ENCODE measurements at places on chromosomes 3 and 15. TPM values are rescaled to one million over a fixed set of nuclear protein-coding genes. Genes with fewer than 3 reads are reported as not detected.

DNA sequence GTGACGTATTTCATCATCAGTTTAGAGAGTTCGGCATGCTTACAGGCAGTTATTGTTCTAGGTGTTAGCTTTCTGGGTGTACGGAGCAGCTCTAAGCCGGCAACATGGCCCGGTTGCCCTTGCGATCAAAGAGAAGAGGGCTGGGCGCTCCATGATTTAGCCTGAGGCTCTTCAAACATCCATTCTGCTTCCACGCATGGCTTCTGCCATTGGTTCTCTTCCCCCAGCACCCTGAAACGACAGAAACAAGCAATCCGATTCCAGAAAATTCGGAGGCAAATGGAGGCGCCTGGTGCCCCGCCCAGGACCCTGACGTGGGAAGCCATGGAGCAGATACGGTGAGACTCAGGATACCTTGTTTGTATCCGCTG, 574 bp downstream of the NGRN start:
- DNase-seq = no peak

The CLSTN2 gene
- 28.3 TPM for total RNA-seq

DNA sequence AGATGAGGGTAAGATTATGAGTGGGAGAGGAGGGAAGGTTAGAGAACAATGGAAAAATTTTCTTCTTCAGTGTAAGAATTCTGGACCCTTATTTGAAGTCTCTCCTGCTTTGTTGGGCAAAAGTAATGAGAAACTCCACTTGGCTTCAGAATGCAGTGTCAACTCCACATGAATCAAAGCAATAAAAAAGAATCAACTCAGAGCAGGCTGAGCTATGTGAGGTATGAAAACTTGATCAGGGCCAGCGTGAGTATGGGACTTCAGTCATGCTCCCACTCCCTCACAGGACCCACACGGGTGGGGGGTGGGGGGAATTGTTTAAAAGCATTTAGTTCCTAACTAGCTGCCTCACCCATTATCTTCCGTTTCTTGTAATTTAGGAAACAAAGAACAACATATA, 502.2 kb downstream of the PDCD6IP start:
- DNase-seq = no peak

The VPS18 gene
- total RNA-seq = 18.1 TPM

The EPHB1 gene
- 3.2 TPM for total RNA-seq

GRCh38 chr15:82111918-82112317, 66.1 kb upstream of the MEX3B start:
- DNase-seq = no peak

The SLC24A5 gene
- total RNA-seq = not detected

GRCh38 chr3:171389491-171389890, 70.7 kb downstream of the TNIK start:
- no peak for DNase-seq

DNA sequence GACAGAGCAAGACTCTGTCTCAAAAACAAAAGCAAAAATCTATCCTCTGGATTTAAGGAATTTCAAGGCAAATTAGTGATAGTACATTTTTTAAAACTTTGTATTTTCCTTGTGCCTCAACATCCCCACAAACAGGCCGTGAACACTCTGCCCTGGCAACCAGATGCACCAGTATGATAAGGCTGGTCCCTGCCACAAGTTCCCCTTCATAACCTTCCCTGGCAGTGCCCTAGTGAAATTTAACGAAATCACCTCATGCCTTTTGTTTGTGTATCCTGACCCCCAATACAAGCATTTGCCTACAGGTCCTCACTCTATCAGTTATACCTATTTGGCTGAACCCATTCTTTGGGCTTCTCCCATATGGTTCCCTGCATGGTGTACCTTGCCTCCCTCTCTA, 107.4 kb upstream of the FLNB start:
- no peak for DNase-seq

The B4GALT4 gene
- total RNA-seq = 15.6 TPM

GRCh38 chr3:22893644-22894325, 309.3 kb upstream of the UBE2E2 start:
- DNase-seq = no peak

The SLC2A2 gene
- not detected for total RNA-seq

DNA sequence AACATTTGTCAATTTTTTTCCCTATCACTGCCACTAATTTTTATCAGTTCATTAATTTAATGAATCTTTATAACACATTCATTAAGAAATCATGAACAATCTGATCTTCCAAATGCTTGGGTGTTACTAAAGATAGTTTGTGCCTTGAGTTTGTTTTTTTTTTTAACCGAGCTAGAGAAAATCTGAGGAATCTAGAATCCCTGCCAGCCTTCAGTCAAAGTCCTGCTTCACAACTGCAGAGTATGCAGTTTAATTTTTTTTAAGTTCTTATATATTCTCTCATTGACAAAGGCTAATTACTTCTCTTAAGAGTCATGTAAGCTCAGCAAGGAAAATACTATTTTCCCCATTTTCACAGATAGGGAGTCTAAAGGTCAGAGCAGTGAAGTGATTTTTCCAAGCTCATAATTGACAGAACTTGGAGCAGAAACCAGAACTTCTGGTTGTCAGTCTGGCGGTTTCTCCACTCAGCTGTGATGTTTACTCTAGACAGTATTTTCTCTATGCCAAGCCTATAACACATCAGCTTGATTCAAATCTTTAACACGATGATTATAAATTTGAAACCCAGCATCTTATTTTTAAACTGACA, 55.7 kb downstream of the TNIK start:
- no peak for DNase-seq

DNA sequence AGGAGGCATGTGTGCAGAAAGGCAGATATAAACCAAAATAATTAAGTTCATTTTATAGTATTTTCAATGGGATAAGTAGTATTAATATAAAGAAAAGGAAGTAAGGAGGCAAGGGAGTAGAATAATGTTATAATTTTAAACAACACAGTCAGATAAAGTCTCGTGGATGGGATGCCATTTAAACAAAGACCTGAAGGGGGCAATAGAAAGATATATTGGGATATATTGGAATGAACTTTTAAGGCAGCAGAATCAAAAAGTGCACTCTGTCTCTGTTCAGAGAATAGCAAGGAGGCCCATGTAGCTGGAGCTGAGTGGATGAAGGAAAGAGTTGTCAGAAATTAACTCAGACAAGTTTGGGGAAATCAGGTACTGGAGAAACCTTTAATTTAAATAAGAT, 158.7 kb downstream of the CGGBP1 start:
- no peak for DNase-seq

DNA sequence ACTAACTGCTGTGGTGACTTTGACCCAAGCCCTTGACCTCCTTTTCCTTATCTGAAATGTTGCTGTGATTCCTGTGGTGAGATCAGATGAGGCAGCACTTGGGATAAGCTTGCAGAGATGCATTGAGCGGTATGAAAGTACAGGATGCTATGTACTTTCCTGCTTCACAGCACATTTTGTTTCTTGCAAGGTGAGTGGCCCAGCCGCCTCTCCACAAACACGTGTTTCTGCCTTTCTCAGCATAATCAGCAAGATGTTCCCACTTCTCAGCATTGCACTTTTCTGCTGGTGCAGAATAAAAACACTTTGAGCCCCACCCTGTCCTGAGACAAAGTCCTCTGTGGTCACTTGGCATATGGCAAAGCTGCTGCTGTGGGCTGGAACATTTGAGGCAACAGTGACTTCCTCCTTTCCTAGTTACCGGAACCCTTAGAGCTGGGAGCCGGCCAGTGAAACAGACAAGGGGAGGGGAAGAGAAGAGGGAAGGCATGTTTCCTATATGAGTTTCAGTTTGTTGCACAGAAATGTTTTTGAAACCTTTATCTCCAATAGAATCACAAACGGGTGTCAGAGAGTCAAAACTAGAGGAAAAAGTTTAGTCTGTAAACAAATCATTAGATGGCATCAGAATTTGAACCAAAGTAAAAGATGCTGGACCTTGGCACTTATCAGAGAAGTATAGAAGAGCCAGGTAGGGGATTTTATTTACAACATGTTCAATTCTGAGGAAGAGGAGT, 5.0 kb downstream of the NUDT16 start:
- DNase-seq = peak; percentile 85

DNA sequence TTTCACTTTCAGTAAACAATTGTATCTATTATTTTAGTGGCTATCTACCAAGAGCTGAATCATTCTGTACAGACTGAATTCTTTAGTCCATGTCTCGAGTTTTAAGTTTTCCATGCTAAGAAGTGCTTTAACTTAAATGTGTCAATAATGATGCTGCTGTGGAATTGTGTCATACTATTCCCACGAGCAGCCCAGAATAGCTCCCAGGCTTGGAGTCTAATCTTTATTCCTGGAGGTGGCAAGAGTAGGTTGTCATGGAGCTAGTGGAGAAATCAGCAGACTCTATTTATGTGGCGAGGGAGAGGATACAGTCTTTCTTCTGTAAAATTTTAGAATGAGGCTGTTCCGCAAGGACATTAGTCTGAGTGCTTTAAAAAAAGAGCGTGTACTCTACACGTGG, 207.2 kb downstream of the ROBO2 start:
- DNase-seq = no peak

The PCOLCE2 gene
- 148 TPM for total RNA-seq

The CTXN2 gene
- total RNA-seq = not detected

DNA sequence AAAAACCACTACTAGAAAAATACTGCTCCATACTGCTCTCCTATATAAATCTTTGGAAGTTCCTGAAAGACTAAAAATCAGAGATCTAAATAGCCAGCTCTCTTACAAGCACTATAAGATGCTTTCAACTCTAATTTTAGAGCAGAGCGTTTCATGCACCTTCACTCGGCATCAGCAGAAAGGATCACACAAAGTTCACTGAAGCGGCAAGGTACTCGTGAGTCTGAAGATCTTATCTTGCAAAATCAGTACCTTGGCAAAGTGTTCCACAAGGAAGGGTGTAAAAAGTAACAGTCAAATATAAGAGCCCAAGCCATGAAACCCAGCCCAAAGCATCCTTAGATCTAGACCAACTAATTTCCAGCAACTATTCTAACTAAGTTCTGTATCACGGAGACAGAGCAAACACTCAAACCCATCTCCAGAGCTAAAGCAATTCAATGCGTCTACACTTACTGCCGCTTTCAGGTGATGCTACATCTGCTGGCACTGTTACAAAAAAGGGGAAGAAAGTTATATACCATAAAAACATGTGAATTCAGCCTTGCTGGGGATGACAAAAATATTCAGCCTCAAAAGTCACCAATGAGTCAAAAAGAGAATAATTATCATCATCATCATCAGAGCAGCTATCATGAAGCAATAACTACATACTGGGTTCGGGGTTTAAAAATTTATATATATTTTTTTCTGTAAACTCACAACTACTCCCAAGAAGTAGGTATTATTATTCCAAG, 16.3 kb downstream of the VPS39 start:
- DNase-seq = no peak
